Progenitor cell of endocrine pancreas (in vitro differentiated cells): ENCODE measurements at places on chromosomes 4 and X. TPM values are rescaled to one million over a fixed set of nuclear protein-coding genes. Genes with fewer than 3 reads are reported as not detected.

DNA sequence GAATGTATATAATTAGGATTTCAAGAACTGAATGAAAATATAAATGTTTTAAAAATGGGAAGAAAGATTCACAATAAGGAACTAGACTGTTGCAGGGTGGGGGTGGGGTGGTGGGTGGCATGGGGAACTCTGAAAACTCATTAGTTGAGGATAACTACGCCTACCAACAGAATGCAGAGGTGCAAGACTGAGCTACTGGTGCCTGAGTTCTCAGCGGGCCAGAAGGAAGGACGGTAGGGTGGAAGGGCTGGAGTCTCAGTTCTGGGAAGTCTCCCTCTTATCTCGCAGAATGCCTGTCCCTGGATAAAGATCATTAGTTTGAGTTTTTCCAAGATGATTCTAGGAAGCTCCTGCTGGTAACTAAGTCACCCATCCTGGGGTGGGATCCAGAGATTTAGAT, 1.3 kb upstream of the SOD3 start:
- DNase-seq, result no peak
- peaks cover 32% of the 10 kb centered on the region for H3K4me1 ChIP-seq
- H3K36me3 ChIP-seq, result peaks cover 4% of the 10 kb centered on the region
- H3K27ac ChIP-seq, result peak overlapping the region; percentile 65
- peaks cover 24% of the 10 kb centered on the region for H3K27me3 ChIP-seq

- peaks cover 13% of the 10 kb centered on the region for H3K4me1 ChIP-seq
- peaks cover 8% of the 10 kb centered on the region for H3K36me3 ChIP-seq
- no peak for DNase-seq
- H3K27ac ChIP-seq, result no peak overlapping the region
- H3K4me3 ChIP-seq, result no peak overlapping the region
Observed at GRCh38 chrX:6184900-6185515, 43.7 kb downstream of the NLGN4X start.

GRCh38 chrX:134891652-134892051, 99.1 kb upstream of the SMIM10 start:
- H3K27me3 ChIP-seq, result no peaks in the 10 kb centered on the region
- no peak overlapping the region for H3K4me3 ChIP-seq
- no peak overlapping the region for H3K27ac ChIP-seq
- no peaks in the 10 kb centered on the region for H3K4me1 ChIP-seq
- DNase-seq, result no peak

Gene EMD
- 42.5 and 45.9 TPM in 2 replicates for total RNA-seq

Gene NRK
- total RNA-seq, result 7.1 and 9.8 TPM in 2 replicates

Gene FHL1
- 2.8 and 3.0 TPM in 2 replicates for total RNA-seq
